NCI-H1436 (cell line): ENCODE measurements at places on chromosomes 7 and 10.

DNA sequence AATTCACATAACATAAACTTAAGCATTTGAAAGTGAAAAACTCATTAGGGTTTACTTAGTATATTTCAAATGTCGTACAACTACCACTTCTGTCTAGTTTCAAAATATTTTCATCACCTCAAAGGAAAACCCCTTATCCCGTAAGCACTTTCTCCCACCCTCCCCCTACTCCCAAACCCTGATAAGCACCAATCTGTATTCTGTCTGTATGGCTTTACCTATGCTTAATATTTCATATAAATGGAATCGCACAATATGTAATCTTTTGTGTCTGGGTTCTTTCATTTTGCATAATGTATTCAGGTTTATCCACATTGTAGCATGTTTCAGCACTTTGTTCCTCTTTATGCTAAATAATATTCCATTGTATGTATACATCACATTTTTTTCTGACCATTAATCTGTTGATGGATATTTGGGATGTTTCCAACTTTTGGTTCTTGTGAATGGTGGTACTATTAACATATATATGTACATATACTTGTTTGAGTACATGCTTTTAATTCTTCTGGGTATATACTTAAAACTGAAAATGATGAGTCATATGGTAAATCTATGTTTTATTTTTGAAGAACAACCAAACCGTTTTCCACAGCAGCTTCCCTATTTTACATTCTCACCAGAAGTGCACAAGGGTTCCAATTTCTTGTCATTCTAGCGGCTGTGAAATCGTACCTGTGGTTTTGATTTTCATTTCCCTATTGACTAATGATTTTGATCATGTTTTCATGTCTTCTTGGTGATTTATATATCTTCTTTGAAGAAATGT is 6.2 kb upstream of the STARD3NL start:
- no peak for DNase-seq

DNA sequence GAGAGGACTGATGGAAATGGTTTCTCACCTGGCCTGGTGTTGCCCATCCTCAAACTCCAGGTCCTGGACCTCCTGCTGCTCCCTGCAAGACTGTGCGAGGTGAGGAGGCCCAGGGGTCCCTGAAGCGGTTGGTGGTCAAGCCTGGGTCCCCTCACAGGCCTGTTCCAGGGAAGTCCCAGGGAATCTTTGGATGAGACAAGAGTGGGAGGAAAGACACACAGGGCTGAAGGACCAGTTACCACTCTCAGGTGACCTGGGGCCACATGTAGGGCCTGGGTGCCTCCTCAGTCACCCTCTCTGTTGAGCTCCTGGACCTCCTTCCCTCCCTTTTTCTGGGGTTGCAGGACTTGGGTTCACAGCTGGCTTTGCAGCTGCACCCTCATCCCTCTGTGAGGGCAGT is 42.6 kb upstream of the CXCL12 start:
- no peak for DNase-seq

- DNase-seq = no peak
These were observed 24.1 kb upstream of the CHST15 start for GRCh38 chr10:124117511-124117785.

DNA sequence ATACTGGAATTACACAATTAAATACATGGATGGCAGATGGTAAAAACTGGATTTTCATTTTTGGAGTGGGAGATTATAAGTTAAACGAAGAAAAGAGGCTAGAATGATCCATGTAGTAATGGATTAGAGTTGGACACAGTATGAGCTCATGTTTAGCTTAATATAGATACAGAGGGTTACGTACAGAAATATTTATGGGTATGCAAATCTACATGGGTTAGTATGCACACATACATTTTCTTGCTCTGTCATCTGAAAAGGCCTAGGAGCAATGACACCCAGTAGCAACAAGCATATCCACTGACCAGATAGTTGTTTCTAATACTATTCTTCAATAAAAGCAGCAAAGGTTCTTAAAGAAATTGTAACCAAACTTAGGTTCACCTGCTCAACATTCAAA is 366.4 kb downstream of the SEMA3D start:
- no peak for DNase-seq

DNA sequence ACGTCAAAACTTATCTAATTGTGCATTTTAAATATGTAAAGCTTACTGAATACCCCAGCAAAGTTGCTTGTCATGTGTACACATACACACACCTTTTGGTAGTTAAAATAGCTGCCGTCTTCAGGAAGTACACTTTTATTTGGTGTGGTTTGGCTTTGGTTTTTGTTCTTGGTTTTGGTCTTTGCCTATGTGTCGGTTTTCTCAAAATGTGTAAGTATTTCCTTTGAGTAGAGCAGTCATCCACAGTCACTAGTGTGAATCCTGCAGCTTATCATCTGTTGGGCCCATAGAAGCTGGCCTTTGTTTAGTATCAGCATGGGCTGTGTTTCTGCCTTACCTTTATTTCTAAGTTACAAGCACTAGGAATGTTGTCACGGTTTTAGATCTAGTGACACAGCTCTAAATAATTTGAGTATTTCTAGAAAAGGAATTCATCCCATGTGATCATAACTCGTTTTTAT is 35.3 kb downstream of the NET1 start:
- DNase-seq = no peak
